A673 (cell line): ENCODE measurements at places on chromosomes 3 and 15. TPM values are rescaled to one million over a fixed set of nuclear protein-coding genes. Genes with fewer than 3 reads are reported as not detected.

The ARNT2 gene
- 1.4 and 2.1 TPM in 2 replicates for total RNA-seq

The IP6K2 gene
- 62.5 and 72.0 TPM in 2 replicates for total RNA-seq

The CAMK2N2 gene
- 1.3 and 2.2 TPM in 2 replicates for total RNA-seq

The GOLGA6A gene
- total RNA-seq, result not detected in 2 replicates

The LRTM1 gene
- total RNA-seq, result not detected in 2 replicates

The A4GNT gene
- total RNA-seq, result not detected in 2 replicates

The NOX5 gene
- total RNA-seq, result not detected in 2 replicates

The BCHE gene
- total RNA-seq, result 22.4 and 25.0 TPM in 2 replicates

The EPHA3 gene
- 21.5 and 25.7 TPM in 2 replicates for total RNA-seq

The PLSCR2 gene
- not detected in 2 replicates for total RNA-seq

The DBR1 gene
- total RNA-seq, result 25.6 and 33.1 TPM in 2 replicates

The LCTL gene
- not detected in 2 replicates for total RNA-seq

The TCF12 gene
- total RNA-seq, result 331 and 351 TPM in 2 replicates
